ENCODE measurements at places on chromosomes 5 and 9.
A peak's percentile ranks its signal among the peaks of the same experiment; 100 is the strongest.

DNA sequence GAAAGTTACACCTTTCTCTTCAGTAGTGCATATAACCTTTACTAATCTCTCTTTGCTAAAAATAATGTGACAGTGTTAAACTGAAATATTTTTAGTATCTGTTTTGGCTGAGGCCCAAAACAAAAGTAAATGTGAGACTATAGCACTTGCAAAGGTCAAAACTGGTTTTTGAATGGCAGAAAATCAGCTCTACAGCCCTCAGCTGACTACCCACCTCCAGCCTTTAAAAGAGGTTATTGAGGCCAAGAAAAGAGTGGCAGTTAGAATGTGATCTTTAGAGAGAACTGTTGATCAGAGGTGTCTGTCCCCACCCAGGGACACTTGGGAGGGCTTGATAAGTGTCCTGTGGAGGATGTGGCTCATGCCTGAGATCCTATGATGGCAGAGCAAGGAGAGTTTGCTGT, 30.9 kb downstream of the PRKACG start:
- DNase-seq = no peak

DNA sequence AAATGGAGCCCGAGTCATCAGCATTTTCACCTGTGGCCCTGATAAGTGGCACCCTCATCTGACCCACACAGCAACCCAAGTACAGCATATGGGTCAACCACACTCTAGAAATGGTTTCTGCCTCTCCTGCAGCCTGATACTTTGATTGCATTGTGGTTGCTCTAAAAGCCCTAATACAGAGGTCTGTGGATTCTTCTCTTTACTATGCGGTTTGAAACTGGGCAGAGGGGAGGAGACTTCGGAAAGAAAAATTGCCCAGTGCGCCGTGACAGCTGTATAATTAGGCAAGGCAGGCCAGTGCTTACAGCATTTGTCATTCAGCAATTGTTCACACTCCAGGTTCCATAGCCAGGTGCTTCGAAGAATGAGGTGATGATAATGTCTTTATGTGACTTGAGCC, 361.0 kb downstream of the NFIB start:
- DNase-seq = no peak

- DNase-seq = peak; percentile 9
Measured at GRCh38 chr9:38641985-38642864, 21.8 kb upstream of the ANKRD18A start.

DNA sequence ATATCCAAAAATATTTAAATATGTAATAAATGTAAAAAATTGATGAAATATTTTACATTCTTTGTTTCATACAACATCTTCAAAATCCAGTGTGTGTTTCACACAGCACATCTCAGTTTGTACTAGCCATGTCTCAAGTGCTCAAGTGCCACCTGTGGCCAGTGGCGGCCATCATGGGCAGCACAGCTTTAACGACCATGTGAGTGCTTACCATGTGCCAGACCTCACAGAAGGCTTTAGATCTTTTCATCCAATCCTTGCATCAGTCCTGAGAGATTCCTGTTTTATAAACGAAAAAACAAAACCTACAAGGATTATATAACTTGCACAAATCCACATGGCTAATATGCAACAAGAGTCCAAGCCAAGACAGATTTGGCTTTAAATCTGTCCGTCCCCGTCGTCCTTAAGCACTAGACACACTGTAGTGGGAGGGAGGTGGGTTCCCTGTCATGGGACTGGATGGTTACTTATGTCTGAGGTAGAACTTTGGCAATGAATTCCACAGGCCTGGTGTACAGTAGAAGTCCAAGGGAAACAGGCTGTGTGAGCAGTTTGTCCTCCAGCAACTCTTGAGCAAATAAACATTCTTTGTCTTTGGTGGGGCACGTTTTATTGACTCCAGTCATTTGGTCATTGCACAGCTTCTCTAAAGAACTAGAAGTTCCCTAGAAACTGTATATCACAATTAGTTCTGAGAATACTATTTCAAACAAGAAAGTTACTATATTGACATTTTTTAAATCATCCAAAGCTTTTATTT, 25.0 kb upstream of the F2R start:
- no peak for DNase-seq

GRCh38 chr9:126649477-126649876, 35.7 kb downstream of the LMX1B start:
- no peak for DNase-seq

GRCh38 chr5:19031491-19031890, 956.5 kb downstream of the CDH18 start:
- DNase-seq = no peak

Measured in activated CD4-positive, alpha-beta T cell treated with anti-CD3 and anti-CD28 coated beads for 36 hours (primary cell).